Natural killer cell (primary cell): ENCODE measurements at places on chromosomes 6 and 20.

GRCh38 chr6:108947114-108947854, 99.1 kb downstream of the ARMC2 start:
- DNase-seq = no peak

DNA sequence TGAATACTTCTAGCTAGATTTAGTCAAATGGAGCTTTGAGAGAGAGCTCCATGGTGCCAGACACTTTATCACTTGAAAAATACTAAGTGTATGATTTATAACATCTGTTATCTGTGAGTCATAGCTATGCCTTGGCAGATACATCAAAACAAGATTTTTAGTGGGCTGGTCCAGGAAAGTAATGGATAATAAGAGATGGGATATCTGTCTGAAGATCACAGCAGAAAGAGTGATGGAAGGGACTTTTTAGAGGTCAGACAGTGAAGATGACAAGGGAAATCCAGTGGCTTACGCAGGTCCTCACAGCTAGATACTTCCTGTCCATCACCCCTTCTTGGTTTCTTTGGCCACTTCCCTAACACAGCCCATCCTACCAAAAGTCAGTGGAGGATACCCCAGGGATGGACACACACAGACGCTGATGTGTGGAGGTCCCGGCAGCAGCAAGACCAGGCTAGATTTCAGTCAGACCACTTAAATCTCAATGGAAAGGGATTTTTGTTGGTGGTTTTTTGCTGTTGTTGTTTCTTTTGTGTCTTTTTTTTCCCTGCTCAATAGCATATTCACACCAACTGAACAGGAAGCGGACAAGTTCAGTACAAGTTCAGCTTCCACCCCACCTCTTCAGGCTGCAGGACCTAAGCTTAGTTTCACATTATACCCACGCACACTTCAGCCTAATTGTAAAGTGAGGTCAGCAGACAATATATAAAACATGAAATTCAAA, 209.3 kb downstream of the ALDH8A1 start:
- DNase-seq = no peak

- DNase-seq = no peak
Measured at GRCh38 chr20:48594533-48594932, 233.3 kb downstream of the PREX1 start.

DNA sequence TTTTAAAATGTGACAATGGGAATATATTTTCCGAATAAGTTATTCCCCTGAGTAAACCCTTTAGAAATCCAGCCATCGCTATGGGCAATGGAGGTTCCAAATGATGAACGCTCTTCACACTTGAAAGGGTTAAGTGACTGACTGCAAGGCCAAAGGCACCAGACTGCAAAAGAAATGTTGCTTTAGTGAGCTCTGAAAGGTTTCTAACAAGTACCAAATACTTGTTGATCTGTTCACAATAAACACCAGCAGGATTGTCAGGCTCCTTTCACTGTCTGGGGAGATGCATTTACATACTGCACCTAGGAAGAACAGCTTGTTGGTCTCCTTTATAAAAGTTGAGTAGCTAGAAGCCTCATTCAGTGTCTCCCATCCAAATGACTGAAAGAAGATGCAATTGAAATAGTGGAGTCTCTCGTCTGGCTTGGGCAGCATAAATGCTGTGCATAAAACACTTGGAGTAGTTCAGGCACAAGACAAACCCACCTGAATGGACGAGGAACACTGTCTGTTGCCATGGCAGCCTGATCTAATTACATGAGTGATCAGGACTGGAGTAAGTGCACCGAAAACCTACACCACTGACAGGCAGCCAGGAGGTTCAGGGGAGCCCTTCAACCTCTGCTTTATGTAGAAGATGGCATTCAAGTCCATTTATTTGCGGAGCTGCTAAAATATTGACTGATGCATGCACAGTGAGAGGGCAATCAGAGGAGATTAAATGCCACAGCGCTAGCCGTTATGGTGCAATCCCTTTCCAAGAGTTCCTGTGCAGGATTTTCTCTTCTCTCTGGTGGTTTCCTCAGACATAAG, 2.9 kb downstream of the ATXN1 start:
- DNase-seq = peak; percentile 58

GRCh38 chr6:6685249-6686040, 96.9 kb downstream of the LY86 start:
- no peak for DNase-seq

GRCh38 chr6:144654506-144654905, 369.4 kb downstream of the UTRN start:
- DNase-seq = no peak
